ENCODE measurements at places on chromosomes 16 and 17.

DNA sequence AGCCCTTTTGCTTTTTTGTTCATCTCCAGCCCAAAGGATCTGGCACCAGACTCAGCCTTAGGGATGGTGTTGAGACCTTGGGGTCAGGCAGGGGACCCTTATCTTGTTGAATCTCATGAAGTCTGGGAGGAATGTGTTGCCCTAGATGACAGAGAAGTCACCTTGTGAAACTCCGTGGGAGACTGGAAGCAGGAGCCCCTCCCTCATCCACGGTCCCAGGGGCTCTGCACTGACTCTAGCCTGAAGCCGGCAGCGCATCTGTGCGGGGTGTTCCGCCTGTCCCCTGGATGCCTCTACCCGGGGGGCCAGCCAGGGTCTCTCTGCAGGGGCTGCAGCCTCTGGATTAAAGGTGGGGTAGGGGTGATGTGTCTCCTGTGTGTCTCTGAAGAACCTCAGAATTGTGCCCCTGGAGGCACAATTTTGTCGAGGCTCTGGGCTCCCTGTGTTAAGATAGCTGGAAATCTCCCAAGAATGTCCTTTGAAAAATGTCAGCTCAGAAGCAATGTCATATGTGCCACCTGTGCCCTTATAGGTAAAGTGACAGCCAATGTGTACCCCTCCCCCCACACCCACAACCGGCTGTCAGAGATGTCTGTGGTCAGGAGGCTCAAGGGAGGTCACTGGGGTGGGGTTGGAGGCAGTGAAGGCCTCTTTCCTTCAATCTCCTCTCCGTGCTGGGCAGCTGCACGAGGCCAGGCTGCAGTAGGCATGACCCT is 32.1 kb upstream of the CDC42EP4 start:
- no peak for DNase-seq

DNA sequence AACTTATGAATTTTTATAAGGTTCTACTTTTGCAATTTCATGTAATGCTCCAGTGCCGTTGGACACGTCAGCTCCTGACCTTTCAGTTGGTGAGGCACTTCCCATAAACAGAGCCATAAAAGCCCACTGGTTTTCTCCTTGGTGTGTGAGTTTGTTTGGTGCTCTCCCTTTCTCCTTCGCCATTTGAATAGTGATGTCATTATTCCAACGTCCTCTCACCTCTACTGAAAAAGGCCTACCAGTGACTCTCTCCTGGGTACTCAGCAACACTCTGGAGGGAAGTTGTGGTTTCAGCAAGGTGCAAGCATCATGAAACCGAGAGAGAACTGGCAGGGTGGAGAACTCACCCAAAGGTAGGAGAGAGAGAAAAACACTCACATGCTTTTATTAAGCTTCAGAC is 29.6 kb upstream of the HNF1B start:
- DNase-seq = no peak

- DNase-seq = no peak
Observed at GRCh38 chr16:67767953-67768352, 38.4 kb downstream of the RANBP10 start.

GRCh38 chr17:19342611-19343255 is 19.8 kb downstream of the B9D1 start:
- DNase-seq = no peak

- peak; percentile 46 for DNase-seq
Observed at GRCh38 chr17:2796164-2797125, at the start of gene RAP1GAP2. Gene RAP1GAP2 (plus strand): TSS chr17:2796438. CDS start chr17:2796528, 90 bp downstream.

- no peak for DNase-seq
Observed at GRCh38 chr17:49634485-49634860, 43.4 kb downstream of the SPOP start.

GRCh38 chr17:58330997-58331814 is 2.6 kb upstream of the TSPOAP1 start:
- peak; percentile 79 for DNase-seq

DNA sequence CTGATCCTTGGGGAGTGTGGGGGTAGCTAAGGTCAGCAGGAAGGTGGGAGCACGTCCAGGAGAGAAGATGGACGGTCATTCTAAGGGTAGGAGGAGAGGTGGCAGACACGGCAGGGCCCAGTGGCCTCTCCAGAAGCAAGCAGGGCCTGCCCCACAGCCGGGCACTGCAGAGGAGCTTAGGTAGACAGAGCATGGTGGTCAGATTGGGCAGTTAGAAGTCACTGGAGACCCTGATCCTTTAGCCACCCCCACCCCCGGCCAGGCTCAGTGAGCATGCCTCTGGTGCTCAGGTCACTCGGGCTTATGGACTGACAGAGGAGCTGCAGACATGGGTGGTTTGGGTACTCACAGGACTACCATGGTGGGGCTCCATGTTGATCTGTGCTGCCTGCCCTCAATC is 26.3 kb downstream of the NLRP1 start:
- no peak for DNase-seq

DNA sequence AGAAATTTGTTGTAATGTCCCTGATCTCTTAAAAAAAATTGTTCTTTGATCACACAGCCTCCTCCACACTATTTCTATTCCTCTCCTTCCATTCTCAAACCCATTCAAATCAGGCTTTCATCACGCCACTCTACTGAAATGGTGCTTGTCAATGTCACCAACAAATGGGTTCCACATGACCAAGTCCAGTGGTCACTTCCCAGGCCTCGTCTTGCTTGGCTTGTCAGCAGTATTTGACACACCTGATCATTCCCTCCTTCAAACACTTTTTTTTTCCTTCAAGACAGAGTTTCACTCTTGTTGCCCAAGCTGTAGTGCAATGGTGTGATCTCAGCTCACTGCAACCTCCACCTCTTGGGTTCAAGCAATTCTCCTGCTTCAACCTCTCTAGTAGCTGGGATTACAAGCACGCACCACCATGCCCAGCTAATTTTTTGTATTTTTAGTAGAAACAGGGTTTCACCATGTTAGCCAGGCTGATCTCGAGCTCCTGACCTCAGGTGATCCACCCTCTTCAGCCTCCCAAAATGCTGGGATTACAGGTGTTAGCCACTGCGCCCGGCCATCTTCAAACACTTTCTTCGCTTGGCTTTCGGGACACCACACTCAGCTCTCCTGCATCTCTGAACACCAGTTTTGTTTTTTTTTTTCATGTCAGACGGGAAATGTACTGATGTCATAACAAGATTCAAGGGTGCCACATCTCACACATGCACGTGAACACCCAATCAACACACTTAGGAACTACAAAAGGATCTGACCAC is 18.3 kb downstream of the NQO1 start:
- DNase-seq = no peak

- no peak for DNase-seq
Observed at GRCh38 chr16:24541233-24541933, 2.0 kb downstream of the RBBP6 start.

Measured in stimulated activated CD8-positive, alpha-beta memory T cell treated with anti-CD3 and anti-CD28 coated beads, Interleukin-7, amount 100 ng/mL, for 4 hours (primary cell).